CD4-positive, alpha-beta T cell treated with Interleukin-10 for 1 hour (primary cell): ENCODE measurements at places on chromosomes 2 and 18.

GRCh38 chr2:113260991-113261390 is 17.7 kb downstream of the PAX8 start:
- no peak for DNase-seq

DNA sequence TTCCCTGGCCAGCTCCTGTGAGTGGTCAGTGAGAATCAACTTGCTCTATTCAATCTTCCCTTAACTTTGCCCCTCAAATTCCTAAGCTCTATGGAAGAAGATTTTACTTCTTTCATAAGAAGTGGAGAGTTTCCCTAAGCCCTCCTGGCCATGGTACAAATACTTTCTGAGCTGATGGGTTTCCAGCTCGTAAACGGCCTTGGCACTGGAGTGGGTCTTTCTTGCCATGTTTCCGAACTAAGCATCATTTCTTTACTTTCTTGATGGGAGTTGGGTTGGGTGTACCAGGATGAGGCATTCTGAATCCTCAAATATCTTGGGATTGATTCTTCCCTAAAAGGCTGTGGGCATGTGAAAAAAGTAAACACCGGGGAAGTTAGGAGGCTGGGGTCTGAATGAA is 72.5 kb downstream of the ACKR3 start:
- no peak for DNase-seq

DNA sequence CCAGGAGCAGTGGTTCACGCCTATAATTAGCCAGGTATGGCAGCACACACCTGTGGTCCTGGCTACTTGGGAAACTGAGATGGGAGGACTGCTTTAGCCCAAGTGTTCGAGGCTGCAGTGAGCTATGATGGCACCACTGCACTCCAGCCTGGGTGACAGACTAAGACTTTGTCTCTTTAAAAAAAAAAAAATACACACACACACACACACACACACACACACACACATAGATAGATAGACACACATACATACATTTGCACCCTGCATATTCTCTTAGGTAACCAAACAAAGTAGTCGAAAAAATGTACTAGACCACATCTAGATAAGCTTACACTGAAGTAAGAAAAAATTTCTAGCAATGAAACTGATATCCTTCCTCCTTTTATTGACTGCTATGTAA is 86.8 kb downstream of the OLA1 start:
- no peak for DNase-seq

DNA sequence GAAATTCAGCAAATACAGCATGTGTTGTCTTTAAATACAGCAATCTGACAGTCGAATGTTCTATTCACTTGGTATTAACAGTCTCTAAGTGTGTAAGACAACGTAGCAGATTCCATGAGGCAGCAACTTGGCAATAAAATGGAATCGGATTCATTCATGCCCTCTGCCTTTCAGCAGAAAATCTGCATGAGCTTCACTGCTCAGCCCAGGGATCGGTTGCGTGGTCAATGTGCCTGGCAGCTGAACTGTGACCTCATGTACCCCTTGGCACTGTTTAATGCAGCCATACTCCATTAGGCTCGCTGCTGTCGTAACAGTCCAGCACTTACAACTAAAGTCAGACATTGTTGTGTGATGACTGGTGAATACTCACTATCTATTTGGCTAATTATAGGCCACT is 17.7 kb upstream of the RGPD4 start:
- DNase-seq = no peak

GRCh38 chr2:226984750-226985582 is 149.1 kb downstream of the RHBDD1 start:
- peak; percentile 31 for DNase-seq

- DNase-seq = no peak
These were observed 41.6 kb downstream of the NPPC start for GRCh38 chr2:231884438-231885140.

- no peak for DNase-seq
These were observed 170.1 kb upstream of the PGAP1 start for GRCh38 chr2:197096649-197097048.

DNA sequence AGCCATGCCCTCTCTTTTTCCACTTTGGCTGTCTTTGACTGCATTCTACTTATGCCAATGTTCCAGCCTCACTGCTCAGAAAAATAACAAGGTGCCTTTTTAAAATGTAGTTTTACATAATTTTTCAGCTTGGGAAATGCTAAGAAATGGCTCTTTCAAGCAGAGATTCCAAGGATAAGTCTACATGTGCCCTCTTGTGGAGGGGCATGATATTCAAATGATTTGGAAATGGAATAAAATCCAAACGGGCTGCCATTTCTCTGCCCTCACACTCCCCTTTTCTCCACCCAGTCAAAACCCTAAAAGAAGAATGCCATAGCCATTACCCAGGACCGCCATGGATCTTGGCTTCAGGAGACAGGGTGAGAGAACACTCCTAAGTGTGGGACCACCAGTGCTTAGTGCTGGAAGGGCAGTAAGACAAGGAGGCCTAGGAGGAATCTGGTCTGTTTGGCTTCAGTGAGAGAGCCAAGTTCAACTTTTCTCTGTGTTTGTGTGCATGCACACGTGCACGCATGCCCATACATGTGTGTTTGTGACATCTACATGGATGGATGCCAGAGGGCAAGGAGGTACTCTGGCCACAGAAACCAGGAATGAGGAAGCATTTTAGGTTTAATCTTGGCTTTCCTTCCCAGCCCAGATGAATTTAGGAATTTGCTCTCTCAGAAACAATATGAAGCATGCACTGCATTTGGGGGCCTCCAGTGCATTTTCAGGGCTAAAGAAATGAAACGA is 174.0 kb upstream of the SLC14A2 start:
- DNase-seq = no peak

- DNase-seq = no peak
These were observed 392.5 kb upstream of the NRXN1 start for GRCh38 chr2:51424418-51424817.

GRCh38 chr2:60699617-60700016 is 56.5 kb upstream of the PAPOLG start:
- no peak for DNase-seq

DNA sequence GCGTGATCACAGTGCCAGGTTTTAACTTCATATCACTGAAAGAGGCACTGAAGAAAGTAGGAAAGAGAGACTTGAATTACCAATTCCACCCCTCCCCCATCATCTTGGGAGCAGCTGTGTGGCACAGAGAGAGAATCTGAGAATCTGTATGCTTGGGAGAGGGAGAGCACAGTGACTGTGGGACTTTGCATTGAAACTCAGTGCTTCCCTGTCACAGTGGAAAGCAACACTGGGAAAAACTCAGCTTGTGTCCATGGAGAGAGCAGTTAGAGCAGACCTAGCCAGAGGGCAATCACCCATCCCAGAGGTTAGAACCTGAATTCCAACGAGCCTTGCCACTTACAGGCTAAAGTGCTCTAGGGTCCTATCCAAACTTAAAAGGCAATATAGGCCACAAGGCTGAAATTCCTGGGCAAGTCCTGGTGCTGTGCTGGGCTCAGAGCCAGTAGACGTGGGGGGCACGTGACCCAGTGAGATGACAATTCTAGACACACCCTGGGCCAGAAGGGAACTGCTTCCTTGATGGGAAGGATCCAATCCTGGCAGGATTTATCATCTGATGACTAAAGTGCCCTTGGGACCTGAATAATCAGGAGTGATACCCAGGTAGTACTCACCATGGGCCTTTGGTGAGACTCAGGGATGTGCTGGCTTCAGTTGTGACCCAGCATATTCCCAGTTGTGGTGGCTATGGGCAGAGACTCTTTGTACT is 15.5 kb upstream of the ABCB11 start:
- DNase-seq = no peak

GRCh38 chr2:48227617-48228344 is 302.2 kb upstream of the STON1 start:
- no peak for DNase-seq

- DNase-seq = no peak
These were observed 104.1 kb upstream of the OTOS start for GRCh38 chr2:240244543-240244942.

DNA sequence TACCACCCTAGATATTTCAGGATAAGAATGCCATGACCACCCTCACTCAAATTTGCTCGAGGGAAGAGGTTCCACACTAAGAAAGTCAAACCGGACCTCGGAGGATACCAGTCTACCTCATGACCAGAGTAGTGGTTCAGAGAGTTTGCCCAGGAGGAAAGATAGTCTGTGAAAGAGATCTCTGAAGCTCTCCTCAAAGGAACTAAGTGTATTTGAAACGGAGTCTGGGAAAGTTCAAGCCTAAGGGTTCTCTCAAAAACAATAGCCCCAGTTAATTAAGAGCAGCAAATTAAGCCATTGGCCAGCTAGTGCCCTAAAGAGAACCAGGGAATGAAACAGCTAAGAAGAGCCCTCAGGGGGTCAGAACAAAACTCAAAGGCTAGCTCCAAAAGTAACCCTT is 94.9 kb downstream of the SPHKAP start:
- DNase-seq = no peak

DNA sequence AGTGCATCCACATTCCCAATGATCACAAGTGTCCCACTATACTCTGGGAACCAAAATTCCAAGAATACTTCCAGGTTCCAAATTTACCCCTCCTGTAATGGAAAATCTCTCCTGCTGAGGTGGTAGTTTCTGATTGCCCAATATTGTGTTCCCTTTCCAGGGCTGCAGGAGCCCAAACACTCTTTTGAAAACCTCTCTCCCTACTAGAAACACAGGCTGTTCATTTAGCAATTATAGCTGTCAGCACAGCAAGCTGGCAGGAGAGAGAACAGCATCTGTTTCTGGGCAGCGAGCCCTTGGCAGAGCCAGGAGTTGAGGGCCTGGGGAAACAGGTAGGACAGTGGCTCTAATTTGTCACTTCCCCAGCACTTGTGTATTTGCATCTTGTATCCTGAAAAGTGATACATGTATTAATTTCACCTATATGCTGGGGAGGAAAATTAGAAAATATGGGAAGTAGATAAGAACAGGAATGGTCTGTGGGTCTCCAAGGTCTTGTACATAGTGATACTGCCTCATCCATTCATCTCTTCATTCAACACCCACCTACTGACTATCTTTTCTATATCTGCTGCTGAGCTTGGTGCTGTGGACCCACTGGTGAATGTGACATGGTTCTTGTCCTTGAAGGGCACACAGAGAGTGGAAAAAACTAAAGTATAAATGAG is 16.9 kb upstream of the PAIP2B start:
- DNase-seq = no peak

DNA sequence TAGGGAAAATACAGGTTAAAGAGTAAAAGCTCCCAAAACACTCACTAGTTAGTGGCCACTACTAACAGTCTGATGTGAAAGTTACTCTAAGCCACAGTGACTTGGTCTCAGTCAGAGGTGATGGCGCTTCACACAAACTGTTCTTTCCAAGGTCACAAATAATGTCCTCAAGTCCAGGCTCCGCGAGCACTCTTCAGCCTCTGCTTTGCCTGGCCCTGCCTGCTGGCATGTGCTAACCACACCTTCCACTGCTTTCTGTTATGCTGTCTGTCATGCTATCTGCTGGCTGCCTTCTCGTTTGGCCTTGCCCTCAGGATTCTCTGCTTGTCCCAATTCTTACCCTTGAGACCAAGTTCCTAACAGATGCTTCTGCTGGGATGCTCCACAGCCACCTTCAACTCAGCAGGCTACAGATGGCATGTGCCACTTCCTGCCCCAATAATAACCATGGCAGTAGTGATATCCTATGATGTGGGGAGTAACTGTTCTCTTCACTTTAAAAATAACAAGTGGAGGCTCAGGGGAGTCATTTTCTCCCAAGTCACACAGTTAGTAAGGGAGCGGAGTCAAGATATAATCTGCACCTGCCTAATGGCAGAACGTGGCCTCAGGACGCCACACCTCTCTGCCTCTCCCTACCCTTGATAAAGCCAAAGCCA is 75.7 kb downstream of the ZAP70 start:
- DNase-seq = no peak

- no peak for DNase-seq
These were observed 592 bp upstream of the CAD start for GRCh38 chr2:27216416-27217137.
